ENCODE measurements at places on chromosomes 12 and 14.

GRCh38 chr14:105126981-105127329, 41.6 kb downstream of the JAG2 start:
- no peak for DNase-seq

DNA sequence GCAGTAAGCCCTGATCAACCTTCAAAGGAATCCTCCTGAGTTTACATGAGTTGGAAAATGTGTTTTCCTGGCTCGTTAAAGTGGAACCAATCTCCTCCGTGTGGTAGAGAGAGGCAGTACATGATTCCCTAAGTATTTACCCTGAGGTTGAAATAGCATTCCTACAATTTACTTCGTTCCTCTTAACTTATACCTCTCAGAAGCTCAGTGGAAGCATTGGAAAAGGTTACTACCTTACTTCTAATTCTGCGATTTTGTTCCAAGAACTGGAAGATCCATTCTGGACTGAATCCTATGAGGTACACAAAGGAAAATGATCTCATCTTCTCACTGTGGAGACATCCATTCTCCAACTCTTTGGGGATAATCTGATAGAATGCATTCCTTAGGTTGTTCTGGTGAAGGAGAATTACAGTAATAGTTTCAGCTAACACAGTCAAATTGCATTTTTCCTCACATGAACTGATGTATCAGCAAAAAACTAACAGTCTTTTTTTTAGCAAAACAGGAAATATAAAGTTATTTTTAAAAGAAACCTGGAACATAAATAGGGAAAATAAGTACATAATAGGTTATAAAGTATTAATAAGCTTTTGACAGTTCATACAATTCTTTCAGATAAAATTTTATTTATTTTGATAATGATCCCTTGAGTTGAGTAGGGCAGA, 475.6 kb downstream of the PDZRN4 start:
- no peak for DNase-seq

- no peak for DNase-seq
Measured at GRCh38 chr12:58034712-58035111, 93.3 kb downstream of the ATP23 start.

DNA sequence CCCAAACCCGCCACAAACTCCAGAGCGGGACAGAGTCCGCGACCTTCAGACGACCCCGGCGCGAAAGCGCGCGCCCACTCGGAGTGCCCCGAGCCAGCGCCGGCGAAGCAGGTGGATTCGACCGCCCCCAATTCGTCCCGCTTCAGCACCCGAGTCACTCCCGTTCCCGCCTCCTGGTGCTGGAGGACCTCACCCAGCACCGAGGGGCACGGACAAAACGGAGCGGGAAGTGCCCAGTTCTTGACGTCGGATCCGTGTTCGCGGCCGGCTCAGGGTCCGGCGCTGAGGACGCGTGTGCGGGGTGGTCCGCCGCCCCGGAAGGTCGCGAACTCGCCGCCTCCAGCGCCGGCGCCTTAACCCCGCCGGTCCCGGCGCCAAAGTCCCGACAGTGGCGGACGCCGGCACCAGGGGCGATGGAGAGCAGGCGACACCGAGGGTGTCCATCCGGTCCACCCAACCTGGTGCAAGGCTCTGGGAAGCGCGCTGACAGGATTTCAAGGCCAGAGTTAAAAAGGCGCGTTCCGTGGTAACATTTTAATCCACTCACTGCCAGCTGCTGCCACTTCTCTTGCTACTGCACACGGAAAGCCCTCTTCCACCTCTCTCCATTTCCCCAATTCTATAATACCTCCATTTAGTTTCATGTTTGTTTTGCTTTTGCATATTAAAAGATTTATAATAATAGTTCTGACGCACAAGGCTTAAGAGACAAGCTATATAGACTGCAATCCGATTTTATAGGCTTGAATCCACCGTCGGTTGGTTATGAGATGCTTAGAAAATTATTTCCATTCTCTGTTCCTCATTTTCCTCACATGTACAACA, 240.0 kb upstream of the CPNE8 start:
- no peak for DNase-seq

DNA sequence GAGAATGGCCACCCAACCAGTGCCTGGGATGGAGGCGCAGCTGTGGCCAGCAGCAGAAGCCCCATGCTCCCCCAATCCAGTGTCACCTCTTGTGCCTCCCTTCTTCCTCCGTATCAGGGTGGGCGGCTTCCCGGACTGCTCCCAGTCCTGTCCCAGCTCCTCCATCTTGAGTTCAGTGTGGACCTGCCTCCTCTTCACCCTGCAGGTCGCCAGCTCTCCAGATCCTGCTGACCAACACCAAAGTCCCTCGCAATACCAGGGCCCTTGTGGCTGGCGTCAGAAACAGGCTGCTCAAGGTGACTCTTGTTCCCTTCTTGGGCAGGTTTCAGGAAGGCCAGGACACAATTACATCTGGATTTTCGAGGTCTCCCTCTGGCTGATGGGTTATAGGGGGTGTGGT, 17.0 kb downstream of the MVK start:
- DNase-seq: no peak

GRCh38 chr12:118424884-118425283, 48.5 kb downstream of the SUDS3 start:
- DNase-seq: no peak

DNA sequence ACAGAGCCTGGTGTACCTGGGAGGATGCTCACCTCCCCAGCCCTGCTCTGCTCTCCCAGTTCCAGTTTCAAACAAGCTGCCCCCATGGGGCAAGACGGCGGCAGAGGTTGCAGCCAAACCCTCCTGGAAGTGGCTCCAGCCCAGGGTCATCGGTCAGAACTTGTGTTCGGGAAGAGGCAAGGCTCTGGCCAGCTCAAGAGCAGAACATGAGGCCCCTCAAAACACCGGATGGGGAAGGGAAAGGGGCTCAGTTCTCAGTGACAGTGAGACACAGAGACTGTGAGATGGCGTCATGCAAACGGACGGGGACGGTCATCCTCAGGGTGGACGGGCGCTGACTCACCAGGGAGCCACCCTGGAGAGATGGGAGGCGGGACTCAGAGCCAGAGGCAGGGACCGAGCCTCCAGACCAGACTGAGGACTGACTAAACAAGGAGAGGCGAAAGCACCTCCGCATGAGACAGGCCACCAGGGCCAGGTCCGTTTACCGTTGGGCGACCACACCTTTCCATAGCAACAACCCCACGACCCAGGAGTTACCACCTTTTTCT, 63.9 kb upstream of the GALNT9 start:
- DNase-seq: no peak
